CD4-positive, alpha-beta T cell treated with Interleukin-6 at 100 ng/mL for 8 hours (primary cell): ENCODE measurements at places on chromosomes 11 and 22.

DNA sequence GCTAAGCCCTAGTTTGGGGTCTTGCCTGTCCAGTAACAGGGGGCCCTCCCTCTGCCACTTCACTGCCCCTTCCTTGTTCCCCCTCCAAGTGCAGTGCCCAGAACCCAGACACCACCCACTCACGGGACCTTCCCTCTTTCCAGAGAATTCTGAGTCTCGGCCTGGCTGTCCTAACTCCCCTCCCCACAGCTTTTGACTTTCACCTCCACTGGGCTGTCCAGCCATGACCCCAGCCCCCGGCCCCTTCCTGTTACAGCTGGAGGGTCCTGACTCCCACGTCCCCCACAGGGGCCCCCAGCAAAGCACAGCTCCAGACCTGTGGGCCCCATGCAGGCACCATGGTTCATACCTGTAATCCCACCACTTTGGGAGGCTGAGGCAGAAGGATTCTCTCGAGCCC lies 71.5 kb downstream of the BRD1 start:
- no peak for DNase-seq

DNA sequence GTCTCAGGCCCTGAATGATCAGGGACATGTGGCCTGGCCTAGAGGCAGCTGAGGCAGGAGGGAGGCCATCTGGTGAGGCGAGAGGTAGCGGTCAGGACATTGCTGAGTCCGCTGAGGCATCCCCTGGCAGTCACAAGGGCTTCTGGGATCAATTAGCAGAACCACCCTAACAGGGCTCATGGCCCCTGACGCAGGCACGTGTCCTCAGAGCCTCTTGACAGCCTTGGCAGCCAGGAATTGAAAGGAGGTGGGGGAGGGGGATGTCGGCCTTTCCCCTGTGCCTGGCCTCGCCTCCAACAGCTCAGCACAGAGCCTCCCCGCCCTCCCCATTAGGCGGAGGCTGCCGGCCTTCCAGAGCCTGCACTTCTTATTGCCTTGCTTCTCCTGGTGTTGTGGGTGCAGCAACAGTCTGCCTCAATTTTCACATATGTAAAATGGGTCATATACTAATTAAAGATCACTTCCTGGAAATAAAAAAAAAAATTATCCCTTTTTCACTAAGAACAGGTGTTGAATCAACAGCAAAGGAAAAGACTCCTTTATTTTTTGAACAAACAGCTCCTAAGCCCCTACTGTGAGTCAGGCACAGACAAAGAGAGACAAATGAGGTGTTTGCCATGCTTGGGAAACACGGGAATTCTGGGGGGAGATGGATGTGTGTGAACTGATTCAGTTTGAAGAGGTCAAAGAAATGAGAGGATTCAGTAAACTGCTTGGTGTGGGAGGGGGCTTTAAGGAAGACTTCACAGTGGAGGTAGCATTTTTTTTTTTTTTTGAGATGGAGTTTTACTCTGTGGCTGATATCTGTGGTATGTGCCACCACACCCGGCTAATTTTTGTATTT lies 55.3 kb downstream of the NFAM1 start:
- no peak for DNase-seq

DNA sequence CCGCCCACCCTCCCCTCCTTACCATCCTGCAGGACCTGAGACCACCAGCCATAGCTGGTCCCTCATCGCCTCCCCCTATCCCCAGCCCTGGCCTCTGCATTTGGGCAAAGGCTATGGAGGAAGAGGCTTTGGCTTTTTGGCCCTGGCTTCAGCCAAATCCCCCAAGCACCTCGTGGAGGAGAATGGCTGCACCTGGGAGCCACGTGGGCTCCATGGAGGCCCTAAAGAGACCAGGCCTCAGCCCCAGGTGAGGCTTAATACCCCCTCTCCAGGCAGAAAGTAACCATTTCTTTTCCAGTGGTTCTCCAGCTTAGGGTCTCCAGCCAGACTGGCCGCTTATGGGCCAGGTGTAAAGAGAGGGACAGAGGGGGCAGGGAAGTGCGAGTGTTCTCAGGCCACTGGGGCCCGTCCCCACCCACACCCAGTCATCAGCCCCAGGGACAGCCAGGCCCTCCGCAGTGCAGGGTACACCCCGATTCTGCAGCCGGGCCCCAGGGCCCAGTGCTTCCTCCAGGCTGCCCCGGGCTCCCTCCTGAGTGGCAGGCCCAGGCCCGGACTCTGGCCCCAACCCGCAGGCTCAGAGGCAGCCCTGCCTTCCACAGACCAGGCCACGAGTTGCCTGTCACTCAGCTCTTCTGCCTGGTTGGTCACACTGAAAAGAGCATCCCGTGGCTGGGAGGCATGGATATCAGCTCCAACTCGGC lies 26.4 kb downstream of the CDKN1C start:
- no peak for DNase-seq

GRCh38 chr11:62857541-62857982 lies 18.2 kb upstream of the WDR74 start:
- no peak for DNase-seq

- DNase-seq = no peak
Observed at GRCh38 chr22:21703684-21704316, 31.8 kb downstream of the YPEL1 start.
